ENCODE measurements at places on chromosomes 4 and X. TPM values are rescaled to one million over a fixed set of nuclear protein-coding genes. Genes with fewer than 3 reads are reported as not detected.

DNA sequence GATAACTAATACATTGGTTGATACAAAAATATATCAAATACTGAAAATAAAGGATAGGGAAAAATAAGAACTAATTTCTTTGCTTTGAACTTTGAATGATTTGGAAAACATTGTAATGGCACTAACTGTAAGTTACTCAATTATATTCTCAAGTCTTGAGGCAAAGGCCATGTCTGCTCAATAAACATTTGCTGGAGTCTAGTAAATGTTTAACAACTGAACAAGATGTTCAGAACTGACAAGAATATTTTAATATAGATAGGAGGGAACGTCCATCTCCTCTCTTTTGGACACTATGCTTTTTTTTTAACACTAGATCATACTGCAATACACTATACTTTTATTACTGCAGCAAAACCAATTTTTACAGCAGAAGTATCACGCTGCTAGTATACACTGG is 76.2 kb downstream of the PRSS12 start:
- DNase-seq, result no peak

DNA sequence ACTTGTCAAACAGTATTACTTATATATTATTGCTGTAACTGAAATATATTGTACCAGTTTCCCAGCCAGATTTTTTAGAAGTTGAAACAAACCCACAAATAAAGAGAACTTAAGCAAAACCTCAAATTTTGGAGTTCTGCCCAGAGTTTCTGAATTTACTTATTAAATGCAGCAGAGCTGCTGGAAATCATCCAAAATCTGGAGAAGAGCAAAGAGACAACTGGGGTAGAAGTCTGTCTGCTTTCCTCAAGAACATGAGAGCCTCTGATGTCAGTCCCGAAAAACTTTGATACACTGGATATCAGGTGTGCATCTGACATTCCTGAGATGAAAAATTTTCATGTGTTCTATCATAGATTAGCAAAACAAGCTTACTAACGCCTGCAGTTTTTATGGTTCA is 325.9 kb downstream of the NR3C2 start:
- no peak for DNase-seq

Gene MBNL3
- total RNA-seq, result 18.9 TPM

- no peak for DNase-seq
Observed at GRCh38 chr4:921830-922331, 10.2 kb downstream of the GAK start.

Gene GIMD1
- total RNA-seq, result not detected

Gene PNCK
- 1.1 TPM for total RNA-seq

DNA sequence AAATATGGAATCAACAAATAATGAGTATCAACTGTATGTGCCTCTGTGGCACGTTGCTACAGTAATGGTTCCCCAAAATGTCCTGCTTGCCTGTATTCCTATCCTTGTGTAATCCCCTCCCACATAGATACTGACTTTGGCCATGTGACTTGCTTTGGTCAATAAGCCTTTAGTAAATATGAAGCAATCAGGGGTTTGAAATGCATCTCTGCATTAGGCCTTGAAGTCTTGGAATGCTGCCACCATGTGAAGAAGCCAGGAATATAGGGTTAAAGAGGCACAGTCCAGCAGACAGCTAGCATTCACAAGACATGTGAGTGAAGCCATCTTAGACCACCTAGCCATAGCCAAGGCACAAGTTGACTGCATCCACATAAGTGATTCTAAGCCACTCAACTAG is 190.9 kb downstream of the GABRB1 start:
- DNase-seq, result no peak

Gene PABPC1L2B
- not detected for total RNA-seq

DNA sequence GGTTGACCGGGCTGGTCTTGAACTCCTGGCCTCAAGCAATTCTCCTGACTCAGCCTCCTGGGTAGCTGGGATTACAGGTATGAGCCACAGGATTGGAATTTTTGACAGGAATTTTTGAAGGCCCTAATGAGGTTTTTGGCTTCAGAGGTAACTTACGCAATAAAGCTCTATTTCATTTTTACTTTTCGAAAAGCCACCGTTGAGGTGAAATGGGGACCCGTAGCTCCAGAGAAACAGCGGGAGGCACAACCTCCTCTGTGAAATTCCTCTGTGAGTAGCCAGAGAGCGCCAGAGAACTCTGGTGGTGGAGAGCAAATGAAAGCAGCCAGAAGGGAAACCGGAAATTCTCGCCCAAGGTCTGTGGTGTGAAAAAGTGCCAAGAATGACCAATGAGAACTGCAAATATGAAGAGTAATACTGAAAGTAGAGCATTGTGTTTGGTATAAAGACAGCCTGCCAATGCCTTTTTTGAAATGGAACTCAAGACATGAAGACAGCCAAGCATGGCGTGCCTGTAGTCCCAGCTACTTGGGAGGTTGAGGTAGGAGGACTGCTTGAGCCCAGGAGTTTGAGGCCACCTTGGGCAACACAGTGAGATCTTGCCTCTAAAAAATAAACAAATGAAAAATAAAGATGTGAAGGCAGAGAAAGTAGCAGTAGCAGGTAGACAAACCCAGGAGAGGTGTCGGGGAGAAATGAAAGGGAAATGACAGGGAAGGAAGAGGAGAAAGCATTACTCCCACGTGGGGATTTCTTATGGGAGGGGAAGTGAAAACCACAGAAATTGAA is 33.0 kb upstream of the TMEM131L start:
- peak; percentile 61 for DNase-seq

DNA sequence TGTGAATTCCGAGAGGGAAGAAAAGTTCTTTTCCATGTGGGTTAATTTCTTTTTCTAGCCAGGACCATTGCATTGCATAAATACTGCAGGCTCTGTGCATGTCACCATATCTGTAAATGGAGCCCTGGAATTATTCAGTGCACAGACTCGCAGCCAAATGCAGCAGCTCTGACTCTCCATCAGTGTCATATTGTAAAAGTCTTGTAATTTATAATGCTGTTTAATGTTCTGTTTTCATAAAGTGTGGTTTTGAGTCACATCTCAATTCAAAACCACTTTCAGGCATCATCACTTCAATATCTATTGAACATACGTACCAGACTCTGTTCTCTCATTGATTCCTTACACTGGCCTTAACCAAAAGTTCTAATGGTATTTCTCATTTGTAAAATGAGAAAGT is 193.9 kb upstream of the RPL34 start:
- no peak for DNase-seq

Gene OTUD6A
- not detected for total RNA-seq

Data from Calu3 (cell line).